ENCODE measurements at places on chromosomes 7 and 10.

DNA sequence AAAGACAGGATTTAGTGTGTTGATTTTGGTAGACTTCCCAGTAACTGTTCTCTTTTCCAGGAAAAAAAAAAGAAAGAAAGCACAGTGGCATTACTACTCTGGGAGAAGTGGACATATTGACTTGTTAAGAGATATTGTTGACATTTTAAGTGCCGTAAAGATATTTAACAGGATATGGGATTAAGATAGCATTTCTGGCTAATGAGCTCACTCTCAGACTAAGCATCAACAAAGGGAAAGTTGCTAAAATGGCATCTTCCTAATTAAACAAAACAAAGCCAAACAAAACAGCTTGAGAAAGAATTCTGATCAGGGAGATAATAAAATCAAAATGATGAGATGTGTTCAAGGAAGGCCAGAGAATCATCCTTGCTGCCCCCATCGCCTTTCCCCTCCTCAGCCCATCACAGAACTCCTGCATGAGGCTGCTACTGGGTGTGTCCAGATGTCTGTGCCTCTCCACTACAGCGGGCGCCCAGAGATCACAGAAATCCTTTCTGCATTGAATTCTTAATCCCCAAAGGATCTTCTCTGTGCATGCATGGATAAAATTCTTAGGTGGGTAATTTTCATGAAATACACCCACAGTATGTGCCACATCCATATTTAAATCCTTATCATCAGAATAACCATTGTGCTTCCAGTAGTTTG, 270.5 kb downstream of the POU6F2 start:
- no peak for DNase-seq

DNA sequence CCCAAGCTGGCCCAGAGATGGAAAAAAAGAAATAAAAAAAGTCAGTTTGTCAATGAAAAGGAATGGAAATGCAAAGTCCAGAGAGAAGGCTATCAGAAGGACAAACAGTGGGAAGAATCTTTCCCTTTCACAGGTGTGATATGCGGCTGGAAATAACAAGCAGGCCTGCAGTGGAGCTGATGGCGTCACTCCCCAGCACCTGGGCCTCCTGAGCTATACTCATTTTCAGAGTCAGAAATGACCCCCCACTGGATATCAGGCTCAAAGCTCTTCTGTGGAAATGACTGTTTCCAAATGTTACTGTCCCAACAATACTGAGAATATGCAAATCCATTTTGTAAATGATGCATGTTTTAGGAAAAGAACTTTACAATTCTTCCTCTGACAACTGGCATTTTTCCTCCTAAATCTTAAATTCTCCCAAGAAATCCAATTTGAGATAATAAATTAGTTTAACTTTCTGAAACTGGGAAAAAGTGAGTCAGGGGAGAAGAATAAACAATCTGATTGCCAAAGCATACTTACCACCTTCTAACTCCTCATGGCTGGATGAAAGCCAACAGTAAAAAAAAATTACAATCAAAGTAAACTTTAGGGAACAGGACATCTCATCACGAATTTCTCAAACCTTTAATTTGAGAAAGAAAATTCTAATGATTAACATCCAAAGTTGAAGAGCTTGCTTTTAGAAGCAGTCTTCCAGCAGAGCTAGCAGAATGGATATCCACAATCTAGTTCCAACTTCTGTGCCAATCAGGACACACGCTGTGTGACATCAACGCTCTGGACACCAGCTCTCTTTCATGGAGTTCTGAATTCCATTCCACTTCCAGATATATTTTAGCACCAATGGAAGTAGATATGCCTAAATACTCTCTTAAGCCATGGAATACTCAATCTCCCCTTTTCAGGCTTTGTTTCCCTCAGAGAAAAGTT, 5.3 kb upstream of the CUZD1 start:
- no peak for DNase-seq

DNA sequence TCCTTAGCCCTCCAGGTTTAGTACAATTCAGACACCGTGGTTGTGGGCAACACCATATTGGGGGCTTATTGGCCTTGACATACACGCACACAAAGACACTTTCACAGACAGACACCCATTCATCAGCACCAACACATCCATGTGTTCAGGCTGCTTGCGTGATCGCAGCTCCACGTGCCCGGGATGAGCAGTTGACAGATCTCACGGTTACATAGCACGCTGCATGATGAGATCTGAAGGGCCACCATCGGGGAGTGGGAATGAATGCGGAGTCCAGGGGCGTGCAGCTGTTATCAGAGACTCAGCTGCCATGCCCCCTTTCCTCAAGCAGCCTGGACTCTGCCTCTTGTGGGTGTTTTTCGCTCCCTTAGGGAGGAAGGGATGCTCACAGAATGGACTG, 285.2 kb downstream of the USP6NL start:
- no peak for DNase-seq

DNA sequence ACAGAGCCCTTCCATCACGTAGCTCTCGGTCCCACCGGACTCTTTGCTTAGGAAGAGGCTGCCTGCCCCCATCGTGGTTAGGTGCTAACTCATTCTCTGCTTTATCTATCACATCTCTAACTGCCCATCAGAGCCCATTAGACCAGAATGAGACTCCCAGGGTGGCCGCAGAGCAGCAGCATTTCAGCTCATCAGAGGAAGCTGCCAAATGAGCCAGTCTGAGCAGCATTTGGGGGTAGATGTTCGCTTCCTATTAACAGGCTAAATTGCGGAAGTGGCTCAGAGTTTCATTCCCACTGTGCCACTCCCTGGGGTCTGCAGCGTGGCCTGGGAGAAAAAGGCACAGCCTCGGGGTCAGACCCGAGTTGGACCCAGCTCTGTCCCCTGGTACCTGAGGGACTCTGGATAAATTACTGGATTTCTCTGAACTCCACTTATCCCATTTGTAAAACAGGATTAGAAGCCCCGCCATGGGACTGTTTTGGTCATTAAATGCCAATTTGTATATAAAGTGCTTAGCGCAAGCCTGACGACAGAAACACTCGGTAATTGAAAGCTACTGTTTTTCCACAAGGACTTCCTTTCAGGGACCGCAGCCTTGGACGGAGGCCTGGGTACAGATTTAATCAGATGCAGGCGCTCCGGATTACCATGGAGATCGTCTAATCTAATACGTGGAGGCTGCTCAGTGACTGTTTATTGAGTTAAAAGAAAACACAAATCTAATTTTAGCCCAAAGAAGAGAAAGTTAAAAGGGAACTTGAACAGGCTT, 73.8 kb upstream of the PRLHR start:
- no peak for DNase-seq

- no peak for DNase-seq
These were observed 39.1 kb downstream of the LRRC20 start for GRCh38 chr10:70343312-70343711.

- no peak for DNase-seq
These were observed 171.0 kb upstream of the SEMA3E start for GRCh38 chr7:83819911-83820310.

DNA sequence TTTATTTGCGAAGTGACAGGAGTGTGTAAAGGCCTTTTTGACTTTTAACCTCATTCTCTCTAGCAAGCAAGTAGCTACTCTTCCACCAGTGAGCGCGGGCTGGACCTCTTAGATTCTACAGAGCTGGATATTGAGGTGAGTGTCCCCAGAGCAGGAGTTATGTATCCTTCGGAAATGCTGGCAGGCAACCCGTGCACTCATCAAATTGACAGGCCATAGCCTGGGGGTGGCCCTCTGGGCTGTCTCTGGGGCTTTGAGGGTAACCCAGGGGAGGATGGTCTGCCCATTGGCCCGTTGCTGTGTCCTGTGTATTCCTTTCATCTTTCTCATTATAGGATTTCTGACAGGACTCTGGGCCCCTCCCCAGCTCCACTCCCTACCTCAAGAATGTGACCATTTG, 6.1 kb upstream of the PVRIG start:
- DNase-seq, result no peak

DNA sequence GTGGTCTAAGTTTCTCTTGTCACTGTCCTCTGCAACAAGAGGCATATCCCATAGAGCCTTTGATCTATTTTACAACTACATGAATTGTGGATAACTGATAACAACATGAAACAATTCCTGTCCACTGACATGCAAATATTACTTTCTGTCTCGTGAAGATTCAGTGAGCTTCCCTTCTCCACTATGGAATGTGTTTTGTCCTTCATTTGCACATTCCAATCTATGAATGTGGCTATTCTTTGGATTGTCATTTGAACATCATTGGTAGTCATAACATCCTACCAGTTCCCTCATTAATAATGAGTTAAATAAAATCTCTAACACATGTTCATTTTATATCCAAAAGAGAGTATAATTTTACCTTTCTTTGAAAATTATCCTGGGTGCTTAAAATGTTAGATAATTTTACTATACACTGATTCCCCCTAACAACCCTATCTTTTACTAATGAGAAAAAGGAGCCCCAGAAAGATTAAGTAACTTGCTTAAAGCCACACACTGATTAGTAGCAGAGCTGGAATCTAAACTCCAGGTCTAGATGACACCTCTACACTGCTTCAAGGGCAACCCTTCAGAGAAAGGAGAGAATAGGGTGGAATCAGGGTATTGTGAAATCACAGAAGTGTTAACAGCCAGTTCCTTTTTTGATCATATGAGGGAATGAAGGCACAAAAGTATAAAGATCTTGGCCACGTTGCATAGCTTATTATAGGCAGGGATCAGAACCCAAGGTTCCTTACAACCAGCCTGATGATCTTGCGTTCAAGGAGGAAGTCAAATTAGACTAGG, 39.1 kb downstream of the PDE1C start:
- DNase-seq, result no peak

DNA sequence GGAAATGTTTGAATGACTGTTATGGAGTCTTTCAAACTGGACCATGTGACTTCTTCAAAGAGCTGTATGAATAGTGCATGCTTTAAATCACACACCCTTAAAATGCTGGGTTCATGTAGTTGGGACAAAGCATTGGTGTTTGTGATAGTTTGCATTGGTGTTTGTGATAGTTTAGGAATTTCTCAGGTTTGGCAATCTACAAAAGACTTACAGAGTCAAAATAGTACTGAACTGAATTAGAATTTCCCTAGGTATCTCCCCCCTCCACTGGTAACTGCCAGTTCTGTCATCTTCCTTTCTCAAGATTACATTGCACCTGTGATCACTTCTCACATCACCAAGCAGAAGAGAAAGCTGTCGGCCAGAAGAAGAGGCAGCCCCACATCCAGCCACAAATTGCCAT, 261.1 kb downstream of the GATA3 start:
- no peak for DNase-seq

DNA sequence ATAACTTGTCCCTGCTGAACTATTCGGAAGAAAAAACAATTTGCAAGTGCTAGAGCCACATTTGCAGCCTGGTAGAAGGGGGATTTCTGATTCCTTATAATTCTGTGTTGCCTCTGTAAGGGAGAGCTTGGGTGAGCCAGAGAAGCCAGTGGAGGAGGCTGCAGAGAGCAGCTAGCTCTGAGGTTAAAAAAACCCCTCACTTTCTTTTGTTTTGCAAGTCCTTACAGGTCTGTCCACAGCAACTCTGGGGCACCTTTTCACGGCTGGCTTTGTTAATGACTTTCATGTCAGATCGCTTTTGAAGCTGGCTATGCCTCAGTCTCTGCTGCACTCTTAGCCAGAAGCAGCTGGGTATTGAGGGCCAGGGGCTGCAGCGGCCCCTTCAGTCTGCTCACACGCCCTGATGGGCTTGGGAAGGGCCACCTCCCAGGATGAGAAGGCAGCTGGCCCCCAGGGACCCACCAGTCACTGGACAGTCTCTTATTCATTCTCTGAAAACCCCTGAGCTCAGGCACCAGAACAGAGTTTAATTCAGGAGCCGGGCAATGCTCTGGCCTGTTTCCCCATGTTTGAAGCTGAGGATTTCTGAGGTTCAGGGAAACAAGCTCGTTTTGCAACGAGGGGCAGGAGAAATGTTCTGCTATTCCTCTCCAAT, 30.9 kb downstream of the TRIM8 start:
- DNase-seq, result no peak

GRCh38 chr10:76523246-76523645, 1091.8 kb downstream of the LRMDA start:
- DNase-seq, result no peak

DNA sequence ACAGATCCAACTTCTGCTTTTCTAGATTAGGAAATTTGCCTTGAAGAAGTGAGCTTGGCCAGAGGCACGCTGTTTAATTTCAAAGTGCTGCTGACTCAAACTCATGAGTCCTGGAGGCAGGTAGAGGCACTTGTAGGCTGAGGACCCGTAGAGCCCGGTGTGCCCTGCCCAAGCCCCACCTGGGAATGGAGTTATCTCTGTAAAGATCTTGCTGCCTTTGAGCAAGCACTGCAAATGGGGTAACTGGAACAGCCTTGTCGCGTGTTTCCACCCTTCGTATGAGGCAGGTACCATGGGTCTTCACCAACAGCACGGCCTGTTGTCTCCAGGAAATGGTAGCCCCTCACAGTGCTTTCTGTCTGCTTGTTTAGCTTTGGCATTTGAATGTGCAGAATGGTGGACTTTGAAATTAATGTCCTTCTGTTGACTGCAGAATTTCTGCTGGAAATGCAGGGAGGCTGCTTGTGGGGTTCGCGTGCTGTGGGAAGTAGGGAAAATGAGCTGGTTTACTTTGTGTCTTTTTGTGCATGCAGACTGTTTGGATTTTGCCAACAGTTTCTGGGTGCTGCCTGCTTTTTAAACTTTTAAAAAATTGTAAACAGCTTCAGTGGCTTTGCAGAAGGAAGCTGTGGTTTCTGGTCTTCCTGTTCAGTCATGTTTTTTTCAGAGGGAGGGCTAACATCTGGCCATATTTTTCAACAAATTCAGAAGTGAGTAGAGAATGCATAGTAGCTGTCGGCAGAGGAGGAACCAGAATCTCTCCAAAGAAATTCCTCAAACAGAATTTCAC, 27.2 kb downstream of the CCM2 start:
- no peak for DNase-seq

- DNase-seq, result no peak
These were observed 341.7 kb downstream of the REEP3 start for GRCh38 chr10:63862860-63863259.

GRCh38 chr10:79319115-79319771, 28.0 kb upstream of the PPIF start:
- DNase-seq, result no peak

GRCh38 chr10:116311706-116312490, 12.3 kb upstream of the CCDC172 start:
- no peak for DNase-seq

DNA sequence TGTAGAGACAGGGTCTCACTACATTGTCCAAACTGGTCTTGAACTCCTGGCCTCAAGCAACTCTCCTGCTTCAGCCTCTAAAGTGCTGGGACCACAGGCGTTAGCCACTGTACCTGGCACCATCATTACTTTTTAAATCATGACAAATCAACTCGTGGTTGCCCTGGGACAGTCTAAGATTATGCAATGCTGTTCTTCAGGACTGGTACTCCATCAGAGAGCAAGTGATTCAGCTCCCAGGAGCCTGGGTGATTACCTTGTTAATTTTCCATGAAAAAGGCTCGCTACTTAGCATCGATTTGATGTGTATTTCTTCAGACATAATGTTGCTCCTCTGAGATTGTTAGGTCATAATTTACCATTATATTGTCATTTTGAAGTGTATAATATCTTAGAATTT, 158.9 kb upstream of the STEAP4 start:
- DNase-seq, result no peak

- no peak for DNase-seq
These were observed 106.6 kb downstream of the RAPGEF5 start for GRCh38 chr7:22250390-22250789.
